Iris pigment epithelial cell (primary cell): ENCODE measurements at places on chromosomes 2 and 18.

DNA sequence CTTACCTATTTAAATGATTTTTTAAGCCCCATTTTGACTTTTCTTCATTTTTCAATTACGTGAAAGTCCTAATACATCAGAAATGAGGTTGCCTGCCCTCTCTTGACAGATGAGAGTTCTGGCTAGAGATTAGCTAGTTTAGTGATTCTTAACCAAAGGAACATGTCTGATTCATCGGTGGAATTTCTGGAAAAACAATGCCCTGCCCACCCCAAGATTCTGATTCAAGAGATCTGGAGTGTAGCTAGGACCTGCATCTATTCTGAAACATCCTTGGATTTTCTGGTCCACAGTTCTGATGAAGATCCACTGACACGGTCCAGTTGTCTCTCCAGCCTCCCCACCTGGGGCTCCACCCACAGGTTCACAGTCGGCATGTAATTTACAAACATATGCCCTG, 111.2 kb downstream of the KLF7 start:
- peak; percentile 41 for DNase-seq

GRCh38 chr2:217166241-217166850, 306.5 kb upstream of the TNP1 start:
- peak; percentile 71 for DNase-seq

DNA sequence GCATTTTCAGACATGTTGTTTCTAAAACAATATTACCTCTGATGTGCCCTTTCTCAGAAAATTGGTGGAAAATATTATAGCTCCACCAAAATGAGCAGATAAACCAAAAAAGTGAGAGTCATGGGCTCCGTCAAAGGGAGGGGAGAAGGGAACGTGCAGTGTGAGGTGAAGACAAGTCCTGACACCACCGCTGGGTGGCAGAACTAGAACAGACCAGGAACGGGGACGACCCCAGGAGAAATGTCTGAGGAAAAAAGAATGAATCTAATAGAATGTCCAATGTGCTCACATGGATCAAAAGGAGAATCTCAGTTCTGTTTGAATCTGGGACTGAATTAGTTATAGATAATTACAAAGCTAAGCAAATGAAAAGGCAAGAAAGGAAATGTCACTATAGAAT, 22.6 kb upstream of the BCL2 start:
- peak; percentile 38 for DNase-seq

DNA sequence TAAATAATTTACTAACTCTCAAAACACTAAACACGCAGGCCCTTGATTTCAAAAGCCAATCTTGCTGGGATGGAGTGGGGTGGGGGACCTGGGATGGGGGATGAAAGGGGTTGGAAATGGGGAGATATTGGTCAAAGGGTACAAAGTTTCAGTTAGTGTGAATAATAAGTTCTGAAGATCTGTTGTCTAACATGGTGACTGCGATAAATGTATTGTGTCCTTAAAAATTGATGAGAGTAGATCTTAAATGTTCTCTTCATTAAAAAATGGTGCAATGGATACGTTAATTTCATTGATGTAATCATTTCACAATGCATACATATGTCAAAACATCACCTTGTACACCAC, 505 bp upstream of the ACYP2 start:
- DNase-seq = no peak

DNA sequence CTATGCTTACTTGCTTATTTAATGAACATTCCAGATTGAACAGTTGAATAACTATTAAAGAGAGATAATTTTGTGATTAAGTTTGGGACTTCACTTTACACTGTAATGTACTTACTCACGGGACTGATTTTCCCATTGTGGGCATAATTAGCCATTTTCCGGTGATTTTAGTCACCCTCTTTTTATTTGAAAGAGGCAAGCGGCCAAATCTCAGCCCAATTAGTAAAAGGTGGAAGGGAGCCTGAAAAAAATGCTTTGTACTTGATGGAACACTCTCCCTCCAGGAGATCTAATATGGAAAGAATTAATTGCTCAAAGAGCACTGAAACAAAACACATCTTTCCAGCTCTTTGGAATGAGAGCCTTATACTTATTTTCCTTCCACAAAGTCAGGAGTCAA, 50.2 kb downstream of the CALCRL start:
- no peak for DNase-seq

- DNase-seq = no peak
These were observed 14.5 kb downstream of the GPC1 start for GRCh38 chr2:240449764-240450531.

DNA sequence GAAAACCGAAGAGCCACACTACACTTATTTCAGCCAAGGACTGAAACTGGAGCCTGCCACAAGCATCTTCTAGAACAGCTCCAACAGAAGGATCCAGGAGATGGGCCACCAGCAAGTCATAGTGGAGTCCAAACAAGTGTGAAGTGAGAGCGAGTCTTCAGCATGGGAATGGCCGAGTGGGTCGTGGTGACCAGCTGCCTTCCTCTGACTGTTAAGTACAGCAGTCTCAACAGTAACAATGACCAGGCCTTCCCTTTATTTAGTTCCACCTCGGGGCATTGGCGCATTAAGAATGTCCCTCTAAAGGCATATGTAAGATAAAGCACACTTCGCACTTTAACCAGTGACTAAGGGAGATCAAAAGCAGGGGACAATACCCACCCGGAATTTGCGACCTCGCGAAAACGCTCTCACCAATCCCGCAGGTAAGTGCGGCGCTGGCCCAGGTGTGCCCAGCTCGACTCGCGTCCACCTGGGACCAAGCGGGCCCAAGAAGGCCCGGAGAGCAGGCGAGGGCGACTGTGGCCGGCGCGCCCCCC, 1.1 kb downstream of the L3MBTL4 start:
- no peak for DNase-seq

GRCh38 chr2:152222975-152223637, 47.5 kb upstream of the STAM2 start:
- peak; percentile 92 for DNase-seq

- peak; percentile 62 for DNase-seq
These were observed 858.5 kb upstream of the PIK3C3 start for GRCh38 chr18:41096504-41096903.

GRCh38 chr2:42054714-42055430, 7.1 kb downstream of the PKDCC start:
- DNase-seq = no peak

GRCh38 chr2:192002418-192002817, 155.5 kb upstream of the CAVIN2 start:
- DNase-seq = no peak

DNA sequence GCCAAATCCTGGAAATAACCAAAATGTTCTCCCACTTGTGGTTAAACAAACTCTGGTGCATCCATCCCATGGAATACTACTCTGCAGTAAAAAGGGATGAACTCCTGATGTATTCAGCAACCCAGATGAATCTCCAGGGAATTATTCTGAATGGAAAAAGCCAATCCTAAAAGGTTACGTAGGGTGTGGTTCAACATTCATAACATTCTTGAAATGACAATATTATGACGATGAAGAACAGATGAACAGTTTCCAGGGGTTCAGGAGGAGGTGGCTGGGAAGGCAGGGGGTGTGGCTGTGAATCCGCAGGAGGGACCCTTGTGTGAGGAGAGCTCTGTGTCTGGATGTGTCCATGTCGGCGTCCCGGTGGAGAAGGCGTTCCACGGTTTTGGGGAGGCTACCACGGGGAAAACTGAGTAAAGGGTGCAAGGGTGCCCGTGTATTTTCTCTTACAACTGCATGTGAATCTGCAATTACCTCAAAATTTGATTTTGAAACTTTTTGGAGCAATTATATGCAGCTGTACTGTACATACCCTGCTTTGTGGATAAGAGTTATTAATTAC, 47.3 kb downstream of the KCNG2 start:
- DNase-seq = no peak

- peak; percentile 78 for DNase-seq
These were observed 39.1 kb downstream of the CYRIA start for GRCh38 chr2:16626497-16626896.
